Dorsolateral prefrontal cortex (tissue), 122 donors: ENCODE measurements at places on chromosomes 1 and 21.
A peak's percentile ranks its signal among the peaks of the same experiment; 100 is the strongest.

DNA sequence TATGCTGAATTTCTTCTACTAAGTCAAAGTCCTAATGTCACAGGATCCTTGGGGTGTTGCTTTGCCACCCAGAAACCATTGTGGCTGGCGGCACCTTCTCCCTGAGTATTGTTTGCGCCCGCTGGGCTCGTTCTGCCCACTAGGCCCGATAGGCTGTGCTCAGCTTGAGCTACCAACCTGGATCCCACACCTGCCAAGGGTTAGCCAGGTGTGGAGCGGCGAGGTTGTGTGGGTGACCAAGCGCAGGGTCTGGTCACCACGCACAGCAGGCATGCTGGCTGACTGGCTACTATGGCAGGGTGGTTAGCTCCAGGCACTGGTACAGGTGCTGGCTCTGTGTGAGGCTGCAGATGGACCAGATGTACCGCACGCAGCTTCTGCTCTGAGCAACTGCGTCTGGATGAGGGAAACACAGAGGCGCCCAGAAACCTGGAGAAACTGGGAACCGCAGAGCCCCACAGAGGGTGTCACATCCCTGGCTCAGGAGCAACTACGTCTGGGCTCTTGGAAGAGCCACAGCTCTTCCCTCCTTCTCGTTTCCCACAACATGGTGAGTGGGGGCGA lies 50.3 kb upstream of the SCYL3 start:
- no peak for DNase-seq

DNA sequence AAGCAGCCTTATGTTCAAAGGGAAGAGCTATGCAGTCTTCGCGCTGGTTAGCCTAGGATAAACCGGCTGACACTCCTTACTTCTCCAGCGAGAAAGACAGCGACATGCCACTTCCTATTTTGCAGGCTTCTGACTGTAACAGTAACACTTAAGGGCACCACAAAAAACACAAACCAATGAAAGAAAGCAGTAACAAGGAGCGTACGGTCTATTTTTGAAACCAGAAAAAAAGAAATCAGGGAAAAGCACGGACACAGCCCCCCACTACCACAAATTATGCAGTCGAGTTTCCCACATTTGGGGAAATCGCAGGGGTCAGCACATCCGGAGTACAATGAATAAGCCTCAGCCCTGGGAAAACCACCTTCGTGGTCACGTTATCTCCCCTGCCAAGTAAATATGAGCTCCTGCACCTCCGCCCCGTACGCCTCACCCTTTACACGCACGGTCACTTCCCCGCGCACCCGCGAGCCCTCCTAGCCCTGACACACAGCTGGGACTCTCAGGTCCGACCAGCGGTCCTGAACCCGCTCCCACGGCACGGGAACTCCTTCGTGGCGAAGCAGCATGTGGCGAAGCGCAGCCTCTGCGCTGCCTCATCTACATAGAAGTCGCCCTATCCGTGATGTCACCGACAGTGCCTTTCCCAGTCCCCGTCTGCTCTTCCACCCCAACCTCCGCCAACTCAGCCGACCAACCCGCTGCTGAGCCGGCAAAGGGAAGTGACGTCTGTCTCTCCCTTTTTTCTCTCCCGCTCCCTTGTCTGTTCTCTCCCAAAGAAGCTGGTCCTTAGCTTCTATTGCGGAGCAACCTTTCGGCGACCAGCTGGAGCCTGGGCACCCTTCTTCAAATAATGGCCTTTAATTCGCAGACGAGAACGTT lies 40.9 kb upstream of the PPIAL4F start:
- DNase-seq, result peak; percentile 87

GRCh38 chr1:92476071-92476631 lies 10.6 kb downstream of the GFI1 start:
- no peak for DNase-seq

GRCh38 chr1:234369784-234370183 lies 3.5 kb upstream of the COA6 start:
- DNase-seq, result no peak

DNA sequence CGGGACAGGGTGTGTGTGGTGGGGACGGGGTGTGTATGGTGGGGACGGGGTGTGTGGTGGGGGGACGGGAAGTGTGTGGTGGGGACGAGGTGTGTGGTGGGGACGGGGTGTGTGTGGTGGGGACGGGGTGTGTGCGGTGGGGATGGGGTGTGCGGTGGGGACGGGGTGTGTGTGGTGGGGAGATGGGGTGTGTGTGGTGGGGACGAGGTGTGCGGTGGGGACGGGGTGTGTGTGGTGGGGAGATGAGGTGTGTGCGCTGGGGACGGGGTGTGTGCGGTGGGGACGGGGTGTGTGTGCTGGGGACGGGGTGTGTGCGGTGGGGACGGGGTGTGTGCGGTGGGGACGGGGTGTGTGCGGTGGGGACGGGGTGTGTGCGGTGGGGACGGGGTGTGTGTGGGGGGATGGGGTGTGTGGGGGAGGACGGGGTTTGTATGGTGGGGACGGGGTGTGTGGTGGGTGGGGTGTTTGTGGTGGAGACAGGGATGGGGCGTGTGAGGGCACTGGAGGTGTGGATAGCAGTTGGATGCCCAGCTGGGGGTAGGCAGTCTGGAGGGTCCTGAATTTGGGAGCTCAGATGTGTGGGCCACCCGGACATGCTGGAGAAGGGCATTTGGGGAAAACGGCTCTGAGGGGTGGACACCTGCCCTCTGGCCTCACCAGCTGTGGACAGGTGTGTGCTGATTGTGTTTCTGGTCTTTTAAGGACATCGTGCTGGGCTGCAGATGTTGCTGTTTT lies 16.9 kb downstream of the IBA57 start:
- no peak for DNase-seq

GRCh38 chr1:173364827-173365226 lies 112.3 kb upstream of the PRDX6 start:
- DNase-seq, result no peak

GRCh38 chr1:214983126-214983869 lies 99.2 kb upstream of the KCNK2 start:
- DNase-seq, result no peak

- DNase-seq, result peak; percentile 76
Observed at GRCh38 chr1:11654137-11654938, at the start of the genes FBXO2 and FBXO44. Gene FBXO2 (minus strand): TSS chr1:11654429. CDS start chr1:11654340, 89 bp downstream. Gene FBXO44 (plus strand): TSS chr1:11654877. CDS start chr1:11655836, 959 bp downstream.

DNA sequence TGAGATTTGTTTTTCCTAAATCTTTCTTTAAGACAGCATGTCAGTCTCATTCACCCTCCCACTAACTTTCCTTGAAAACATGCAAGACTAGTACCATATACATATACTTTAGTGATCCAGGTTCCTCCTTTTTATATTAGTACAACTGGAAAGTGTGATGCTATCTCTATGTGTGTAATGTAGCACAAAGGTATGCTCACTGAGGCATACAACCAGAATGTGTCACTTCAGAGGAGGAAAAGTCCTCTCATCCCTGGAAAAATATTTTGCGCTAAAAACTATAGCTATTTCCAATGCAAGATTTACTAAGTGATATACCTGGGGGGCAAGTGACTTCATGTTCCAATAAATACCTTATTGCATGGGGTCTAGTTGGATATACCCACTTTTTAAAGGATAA lies 45.9 kb downstream of the BARHL2 start:
- DNase-seq, result no peak

DNA sequence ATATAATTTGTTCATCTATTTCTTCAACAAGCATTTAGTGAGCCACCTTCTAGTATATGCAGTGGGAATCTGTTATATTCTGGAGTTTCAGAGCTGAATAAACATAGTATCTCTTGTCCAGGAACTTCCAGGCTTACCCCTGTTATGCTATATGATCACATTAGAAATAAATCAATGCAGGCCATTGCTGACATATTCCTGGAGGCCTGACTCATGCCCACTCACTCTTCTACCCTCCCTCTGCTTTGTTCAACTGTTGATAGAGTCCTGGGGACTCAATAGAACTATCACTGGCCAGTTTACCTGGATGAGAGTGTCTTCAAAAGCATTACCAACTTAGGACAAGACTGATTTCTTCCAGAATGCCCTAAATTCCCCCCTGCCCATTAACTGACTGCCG lies 29.3 kb upstream of the SRSF10 start:
- no peak for DNase-seq

- no peak for DNase-seq
Observed at GRCh38 chr21:18608226-18608625, 204.6 kb upstream of the TMPRSS15 start.

DNA sequence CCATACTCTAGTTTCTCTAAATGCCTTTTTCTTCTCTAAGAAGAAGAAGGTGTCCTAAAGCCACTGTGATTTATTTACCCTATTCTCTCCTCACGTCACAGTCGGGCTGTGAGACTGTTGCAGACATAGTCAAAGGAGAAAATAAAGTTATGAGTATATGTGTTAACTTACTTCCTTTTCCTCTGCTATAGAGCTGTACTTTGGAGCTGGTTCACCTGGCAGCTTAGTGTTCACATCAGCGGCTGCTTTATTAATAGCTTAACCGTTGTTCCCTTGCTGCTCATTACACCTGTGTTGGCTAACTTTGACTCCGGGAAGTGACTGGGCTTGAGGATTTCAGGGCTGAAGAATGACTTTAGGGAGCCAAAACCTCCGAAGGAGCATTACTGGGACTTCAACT lies 3.6 kb downstream of the PFKFB2 start:
- DNase-seq, result no peak

- peak; percentile 87 for DNase-seq
Observed at GRCh38 chr1:201447903-201448871, 20.8 kb downstream of the PHLDA3 start.

DNA sequence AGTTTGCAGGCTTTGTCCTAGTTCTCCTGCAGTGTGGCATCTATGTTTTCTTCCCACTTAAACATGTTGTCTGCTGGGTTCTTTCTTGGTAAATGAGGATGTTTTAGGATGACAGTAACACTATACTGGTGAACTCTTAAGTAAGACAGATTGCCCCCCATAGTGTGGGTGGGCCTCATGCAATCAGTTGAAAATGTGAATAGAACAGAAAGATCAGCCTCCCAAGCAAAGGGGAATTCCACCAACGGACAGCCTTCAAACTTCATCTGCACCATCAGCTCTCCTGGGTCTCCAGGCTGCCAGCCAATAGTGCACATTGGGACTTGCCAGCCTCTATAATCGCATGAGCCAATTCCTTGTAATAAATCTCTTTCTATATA lies 10.7 kb upstream of the TARBP1 start:
- DNase-seq, result no peak

DNA sequence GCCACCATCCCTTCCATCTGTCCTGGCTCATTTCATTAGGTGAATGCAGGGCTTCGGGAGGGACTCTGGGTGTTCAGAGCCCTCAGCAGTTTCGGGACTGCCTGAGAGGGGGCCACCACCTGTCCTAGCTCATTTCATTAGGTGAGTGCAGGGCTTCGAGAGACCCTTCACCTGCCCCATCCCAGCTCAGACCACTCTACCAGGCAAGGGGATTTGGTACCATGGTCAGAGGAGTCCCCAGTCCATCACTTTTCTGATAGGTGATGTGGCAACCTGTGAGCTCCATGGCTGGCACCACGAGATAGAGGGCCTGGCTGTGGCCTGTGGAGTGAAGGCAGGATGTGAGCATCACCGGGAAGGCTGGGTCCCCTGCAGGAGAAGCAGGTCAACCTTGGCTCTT lies 32.9 kb upstream of the KDM4A start:
- DNase-seq, result no peak
